Activated CD4-positive, alpha-beta T cell treated with anti-CD3 and anti-CD28 coated beads for 36 hours (primary cell): ENCODE measurements at places on chromosomes 6 and 20. TPM values are rescaled to one million over a fixed set of nuclear protein-coding genes. Genes with fewer than 3 reads are reported as not detected.
A peak's percentile ranks its signal among the peaks of the same experiment; 100 is the strongest.

DNA sequence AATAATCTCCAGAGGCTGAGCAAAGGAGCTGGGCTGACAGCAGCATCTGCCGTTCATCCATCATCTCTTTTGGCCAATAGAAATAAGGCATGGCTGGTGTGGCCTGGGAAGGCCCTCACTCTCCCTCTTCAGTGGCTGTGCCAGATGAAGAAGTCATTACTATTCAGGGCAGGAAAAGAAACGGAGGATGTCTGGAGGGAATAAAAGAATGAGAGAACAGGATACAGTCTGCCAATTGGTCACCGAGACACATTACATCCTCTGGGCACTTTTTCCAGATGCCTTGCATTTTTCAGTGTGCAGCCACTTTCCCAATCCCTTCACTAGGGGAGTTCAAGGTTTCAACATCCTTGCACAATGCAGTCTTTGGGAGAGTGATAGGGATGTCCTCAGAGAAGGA, 32.2 kb upstream of the VGLL2 start:
- H3K27ac ChIP-seq, result no peak overlapping the region
- H3K36me3 ChIP-seq, result no peaks in the 10 kb centered on the region
- peaks cover 2% of the 10 kb centered on the region for H3K27me3 ChIP-seq
- no peaks in the 10 kb centered on the region for H3K4me1 ChIP-seq
- no peak overlapping the region for H3K4me3 ChIP-seq

- DNase-seq, result peak; percentile 76
- H3K27ac ChIP-seq, result peak overlapping the region; percentile 93
- H3K36me3 ChIP-seq, result peaks cover 14% of the 10 kb centered on the region
- no peaks in the 10 kb centered on the region for H3K27me3 ChIP-seq
- H3K4me3 ChIP-seq, result peak overlapping the region; percentile 22
Measured at GRCh38 chr20:53146201-53146891, 174.2 kb downstream of the TSHZ2 start.

- H3K27ac ChIP-seq, result no peak overlapping the region
- no peak overlapping the region for H3K4me3 ChIP-seq
- no peaks in the 10 kb centered on the region for H3K4me1 ChIP-seq
- peaks cover 7% of the 10 kb centered on the region for H3K27me3 ChIP-seq
Measured at GRCh38 chr6:82738773-82739172, 326.9 kb downstream of the UBE3D start.

GRCh38 chr6:37696841-37697662, 631 bp downstream of the MDGA1 start:
- peaks cover 21% of the 10 kb centered on the region for H3K4me1 ChIP-seq
- H3K27me3 ChIP-seq, result peaks cover 53% of the 10 kb centered on the region
- H3K36me3 ChIP-seq, result no peaks in the 10 kb centered on the region
- DNase-seq, result peak; percentile 60
- H3K4me3 ChIP-seq, result peak overlapping the region; percentile 77

GRCh38 chr20:40525351-40525750, 163.7 kb downstream of the MAFB start:
- no peak for DNase-seq
- H3K4me1 ChIP-seq, result no peaks in the 10 kb centered on the region
- H3K27ac ChIP-seq, result no peak overlapping the region
- no peak overlapping the region for H3K4me3 ChIP-seq
- H3K36me3 ChIP-seq, result no peaks in the 10 kb centered on the region

GRCh38 chr6:6723921-6724538, 135.5 kb downstream of the LY86 start:
- H3K4me1 ChIP-seq, result peaks cover 4% of the 10 kb centered on the region
- no peaks in the 10 kb centered on the region for H3K27me3 ChIP-seq
- no peak overlapping the region for H3K27ac ChIP-seq
- DNase-seq, result peak; percentile 38

DNA sequence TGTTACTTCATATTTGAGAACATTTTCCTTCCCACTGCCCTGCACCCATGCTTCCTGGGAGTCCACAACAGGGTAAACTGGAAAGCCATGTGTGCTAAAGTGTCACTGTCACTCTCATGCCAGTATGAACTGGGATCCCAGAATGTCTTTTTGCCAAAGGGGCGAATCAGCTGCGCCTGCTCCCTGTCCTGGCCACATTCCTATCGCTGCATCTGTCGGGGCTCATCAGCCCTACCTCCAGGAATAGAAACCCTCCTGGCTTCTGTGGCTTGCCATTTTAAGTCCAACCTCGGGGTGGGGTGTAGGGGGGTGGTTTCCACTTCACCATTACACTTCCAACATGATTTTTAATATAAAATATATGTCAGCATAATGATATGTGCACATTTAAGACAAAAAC, 933 bp downstream of the KLHL31 start:
- no peak overlapping the region for H3K27ac ChIP-seq
- H3K4me3 ChIP-seq, result no peak overlapping the region
- H3K4me1 ChIP-seq, result no peaks in the 10 kb centered on the region

DNA sequence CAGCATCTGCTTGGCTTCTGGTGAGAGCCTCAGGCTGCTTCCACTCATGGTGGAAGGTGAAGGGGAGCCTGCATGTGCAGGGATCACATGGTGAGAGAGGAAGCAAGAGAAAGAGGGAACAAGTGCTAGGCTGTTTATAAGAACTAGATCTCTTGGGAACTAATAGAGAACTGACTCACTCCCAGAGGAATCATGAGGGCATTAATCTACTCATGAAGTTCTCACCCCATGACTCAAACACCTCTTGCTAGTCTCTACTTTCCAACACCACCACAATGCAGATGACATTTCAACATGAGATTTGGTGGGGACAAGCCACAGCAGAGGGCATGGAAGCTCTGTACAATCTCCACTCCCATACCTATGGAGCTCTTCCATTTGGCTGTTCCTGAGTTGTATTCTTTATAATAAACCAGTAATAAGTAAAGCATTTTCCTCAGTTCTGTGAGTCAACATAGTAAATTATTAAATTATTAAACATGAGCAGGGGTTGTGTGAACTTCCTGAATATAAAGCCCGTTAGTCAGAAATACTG, 524.1 kb upstream of the NRSN1 start:
- H3K36me3 ChIP-seq, result no peaks in the 10 kb centered on the region
- no peak for DNase-seq
- H3K27ac ChIP-seq, result no peak overlapping the region
- H3K27me3 ChIP-seq, result peaks cover 2% of the 10 kb centered on the region
- no peak overlapping the region for H3K4me3 ChIP-seq

DNA sequence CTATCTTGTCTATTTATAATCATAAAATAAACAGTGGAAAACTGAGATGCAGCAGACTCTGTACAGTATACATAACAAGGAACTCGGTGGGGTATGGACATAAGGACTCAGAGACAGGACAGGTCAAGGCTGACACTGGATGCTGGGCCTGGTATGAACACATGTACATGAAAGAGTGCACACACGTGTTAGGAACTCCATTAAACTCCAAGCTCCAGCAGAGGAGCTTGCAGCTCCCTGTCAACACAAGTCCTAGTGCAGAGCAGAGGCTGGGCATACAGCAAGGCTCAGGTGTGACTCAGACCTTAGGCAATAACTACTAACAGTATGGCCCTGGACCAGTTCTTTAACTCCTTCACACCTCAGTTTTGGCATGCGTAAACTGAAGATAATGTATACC, 17.1 kb downstream of the NAPB start:
- peaks cover 13% of the 10 kb centered on the region for H3K36me3 ChIP-seq
- H3K4me3 ChIP-seq, result no peak overlapping the region
- peaks cover 44% of the 10 kb centered on the region for H3K4me1 ChIP-seq
- no peaks in the 10 kb centered on the region for H3K27me3 ChIP-seq
- no peak overlapping the region for H3K27ac ChIP-seq

DNA sequence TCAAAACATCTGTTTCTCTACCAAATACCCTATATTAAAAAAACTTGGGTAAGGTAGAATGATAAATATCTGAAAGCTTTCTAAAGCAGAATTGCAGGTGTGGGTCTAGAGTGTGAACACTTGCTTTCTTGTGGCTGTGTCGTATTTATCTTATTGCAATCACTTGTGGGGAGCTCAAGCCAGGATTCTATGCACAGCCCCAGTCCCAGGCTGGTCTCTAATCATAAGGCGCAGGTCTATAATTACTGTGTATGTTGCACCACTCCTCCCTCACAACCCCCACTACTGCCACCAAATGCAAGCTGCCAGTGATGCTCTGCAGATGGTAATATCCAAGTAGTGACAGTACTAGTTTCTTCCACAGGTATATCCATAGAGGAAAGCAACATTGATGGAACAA, 2.2 kb upstream of the E2F3 start:
- no peaks in the 10 kb centered on the region for H3K27me3 ChIP-seq
- no peak for DNase-seq
- H3K27ac ChIP-seq, result no peak overlapping the region
- H3K36me3 ChIP-seq, result peaks cover 4% of the 10 kb centered on the region

DNA sequence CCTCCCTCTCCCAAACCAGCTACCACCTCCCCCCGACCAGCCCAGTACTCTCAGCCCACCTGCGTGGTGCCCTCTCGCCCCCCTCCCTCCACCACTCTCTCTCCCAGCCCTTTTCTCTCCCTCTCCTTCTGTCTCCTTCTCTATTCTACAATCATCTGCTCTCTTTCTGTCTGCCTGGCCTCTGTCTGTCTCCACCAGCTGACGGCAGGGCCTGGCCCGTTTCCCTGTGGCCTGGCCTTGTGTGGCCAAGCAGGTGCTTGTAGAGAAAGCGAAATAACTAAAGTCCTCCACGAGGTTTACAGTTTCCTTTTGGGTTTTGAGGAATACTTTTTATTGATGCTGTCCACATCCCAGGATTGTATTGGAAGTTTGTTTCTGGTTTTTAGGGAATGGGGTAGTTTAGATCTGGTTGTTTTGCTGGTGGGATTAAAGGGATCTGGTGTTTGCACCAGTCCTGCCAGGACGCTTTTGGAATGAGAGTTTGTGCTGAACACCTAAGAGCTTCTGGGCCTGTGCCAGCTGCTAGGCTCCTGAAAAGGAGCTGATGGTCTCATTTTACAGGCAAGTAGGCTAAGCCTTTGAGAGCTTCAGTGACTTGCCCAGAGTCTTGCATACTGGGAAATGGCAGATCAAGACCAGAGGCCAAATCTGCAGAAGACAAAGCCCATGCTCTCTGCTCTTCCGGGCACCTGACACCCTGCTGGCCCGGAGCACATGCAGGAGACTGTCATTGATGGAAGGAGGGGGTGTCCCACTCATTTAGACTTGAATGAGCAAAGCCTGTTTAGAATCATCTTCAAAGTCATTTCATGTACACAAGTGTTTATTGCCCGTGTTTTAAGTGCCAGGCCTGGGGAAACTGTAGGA, 161.7 kb downstream of the SYCP2 start:
- H3K36me3 ChIP-seq, result no peaks in the 10 kb centered on the region
- H3K4me3 ChIP-seq, result no peak overlapping the region
- H3K27ac ChIP-seq, result no peak overlapping the region
- DNase-seq, result no peak
- peaks cover 2% of the 10 kb centered on the region for H3K27me3 ChIP-seq
- no peaks in the 10 kb centered on the region for H3K4me1 ChIP-seq

- H3K36me3 ChIP-seq, result no peaks in the 10 kb centered on the region
- no peak overlapping the region for H3K4me3 ChIP-seq
- no peaks in the 10 kb centered on the region for H3K4me1 ChIP-seq
- no peak overlapping the region for H3K27ac ChIP-seq
Measured at GRCh38 chr20:47113362-47114109, 218.9 kb downstream of the EYA2 start.

Gene SCUBE3
- total RNA-seq, result not detected

Gene PAX1
- total RNA-seq, result not detected

Gene NKX2-2
- total RNA-seq, result not detected

Gene TCP11
- total RNA-seq, result not detected
